Cortex of kidney (tissue), 1 donor: ENCODE measurements at places on chromosomes 2 and 18.

DNA sequence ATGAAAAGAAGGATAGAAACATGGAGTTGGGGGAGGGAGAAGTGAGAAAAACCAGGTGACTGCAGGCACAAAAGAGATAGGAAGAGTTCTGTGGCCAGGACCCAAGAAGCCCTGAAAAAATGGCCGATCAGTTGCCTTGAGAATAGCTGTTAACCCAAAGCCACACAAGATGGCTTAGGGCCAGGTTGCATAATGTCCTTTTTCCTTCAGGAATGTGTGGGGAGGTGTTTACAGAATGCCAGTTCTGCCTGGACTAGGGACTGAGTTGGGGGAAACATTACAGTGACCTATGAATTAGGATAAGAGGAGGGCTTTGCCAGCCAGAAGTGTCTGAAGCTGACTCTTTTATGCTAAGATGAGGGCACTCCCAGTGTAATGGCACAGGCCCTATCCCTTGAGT, 17.1 kb downstream of the FAM110C start:
- DNase-seq, result no peak

- no peak for DNase-seq
These were observed 788.4 kb upstream of the FAM98A start for GRCh38 chr2:34387536-34387935.

- DNase-seq, result no peak
These were observed 216.3 kb upstream of the DTNA start for GRCh38 chr18:34493566-34494358.

DNA sequence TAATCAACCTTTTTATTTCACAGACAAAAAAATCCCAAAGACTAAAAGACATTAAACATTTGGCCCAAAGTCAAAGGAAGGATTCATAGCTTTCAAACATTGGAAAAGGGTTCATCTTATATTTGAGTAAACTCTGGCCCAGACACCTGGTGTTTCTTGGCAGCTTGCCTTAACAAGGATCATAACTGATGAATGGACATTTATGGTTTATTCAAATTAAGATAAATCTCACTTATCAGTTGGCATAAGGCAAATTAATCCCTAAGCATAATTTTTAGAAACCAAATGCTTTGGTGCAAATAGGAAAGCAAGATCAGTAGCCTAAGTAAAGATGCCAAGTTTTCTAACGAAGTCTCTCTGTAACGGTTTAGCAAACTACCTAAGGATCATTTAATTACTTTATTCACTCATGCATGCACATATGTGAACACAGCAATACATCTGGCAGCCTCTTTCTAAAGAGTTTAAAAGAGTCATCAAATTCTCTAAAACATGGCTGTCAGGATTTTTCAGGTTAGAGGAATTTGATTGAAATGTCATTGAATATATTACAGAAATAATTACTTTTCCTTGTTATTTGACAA, 323.4 kb upstream of the RBMS1 start:
- no peak for DNase-seq

DNA sequence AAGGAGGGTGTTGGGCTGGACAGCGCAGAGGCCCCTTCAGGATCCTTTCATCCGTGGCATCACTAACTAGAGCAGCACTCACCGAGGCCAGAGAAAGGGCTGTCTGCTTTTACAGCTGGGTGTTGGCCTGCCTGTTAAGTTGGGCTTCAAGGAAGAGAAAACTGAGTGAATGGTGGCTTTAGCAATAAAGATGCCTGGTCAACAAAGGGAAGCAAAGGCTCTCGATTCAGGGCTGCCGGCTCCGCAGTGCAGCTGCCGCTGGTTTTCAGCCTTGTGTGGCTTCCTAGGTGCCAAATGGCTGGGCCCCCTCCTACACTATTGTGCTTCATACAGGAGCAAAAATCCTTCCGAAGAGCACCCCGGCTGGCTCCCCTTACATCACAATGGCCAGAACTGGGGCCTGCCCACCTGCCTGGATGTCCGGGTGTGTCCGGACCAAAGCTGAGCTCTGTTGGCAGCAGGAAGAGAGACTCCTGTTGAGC, 61.0 kb upstream of the GPR45 start:
- no peak for DNase-seq

DNA sequence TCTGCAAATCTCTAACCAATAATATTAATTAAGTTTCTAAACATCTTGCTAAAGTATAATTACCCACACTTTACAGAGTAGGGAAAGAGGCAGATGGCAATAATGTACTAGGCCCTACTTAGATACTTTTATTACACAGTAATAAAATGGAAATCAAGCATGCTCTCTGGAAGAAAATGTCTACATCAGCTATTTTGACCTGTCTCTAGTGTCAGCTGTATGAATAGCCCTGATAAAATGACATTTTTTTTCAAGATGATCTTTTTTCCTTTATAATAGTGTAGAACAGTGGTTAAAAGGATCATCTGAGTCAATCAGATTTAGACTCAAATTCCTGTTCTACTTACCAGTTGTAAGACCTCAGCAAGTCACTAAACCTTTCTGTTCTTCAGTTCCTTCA, 397.3 kb downstream of the GRB14 start:
- no peak for DNase-seq

DNA sequence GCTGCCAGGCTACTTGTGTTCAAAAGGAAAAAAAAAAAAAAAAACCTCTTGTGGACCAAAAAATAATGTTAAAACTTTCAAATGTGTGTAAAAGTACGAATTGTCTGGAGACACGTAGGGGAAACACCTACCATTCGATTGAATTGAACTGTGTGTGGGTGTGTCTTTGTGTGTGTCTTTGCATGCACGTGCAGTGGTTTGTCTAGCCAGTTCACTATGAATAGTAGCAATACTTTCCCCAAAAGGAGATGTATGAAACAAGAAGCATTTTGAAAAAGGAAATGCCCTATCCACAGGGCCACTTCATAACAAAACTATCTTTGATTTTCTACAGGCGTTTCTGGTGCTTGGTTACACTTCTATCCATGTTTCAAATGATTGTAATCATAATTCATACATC, 186.8 kb downstream of the RPRM start:
- DNase-seq, result no peak

GRCh38 chr18:74768096-74768495, 170.4 kb downstream of the ZNF407 start:
- no peak for DNase-seq

DNA sequence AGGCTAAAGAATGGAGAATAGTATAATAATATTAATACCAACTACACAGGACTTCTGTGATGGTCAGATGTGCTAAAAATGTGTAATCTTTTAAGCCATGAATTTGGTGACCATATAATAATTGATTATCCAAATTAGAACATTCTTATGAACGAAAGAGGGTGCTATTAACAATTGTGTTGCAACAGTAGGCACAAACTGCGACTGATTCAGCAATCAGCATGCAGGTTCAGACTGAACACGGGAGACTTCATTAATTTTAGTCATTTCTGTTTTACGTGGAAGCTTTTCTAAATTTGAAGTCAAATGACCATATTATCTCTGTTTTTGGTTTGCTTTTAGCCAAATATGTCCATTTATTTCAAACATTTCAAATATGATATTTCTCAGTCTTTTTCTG, 54.6 kb upstream of the CHST9 start:
- DNase-seq, result no peak

GRCh38 chr2:168434146-168434545, 21.9 kb upstream of the CERS6 start:
- no peak for DNase-seq

GRCh38 chr2:105156166-105156565, 85.4 kb upstream of the GPR45 start:
- no peak for DNase-seq

- no peak for DNase-seq
These were observed 50.7 kb downstream of the PIK3C3 start for GRCh38 chr18:42005782-42006181.

GRCh38 chr2:127422559-127423477, 4.6 kb downstream of the PROC start:
- DNase-seq, result no peak

GRCh38 chr18:52747869-52748268, 407.9 kb downstream of the DCC start:
- no peak for DNase-seq

GRCh38 chr2:179746981-179747380, 114.4 kb downstream of the ZNF385B start:
- DNase-seq, result no peak

GRCh38 chr2:59790186-59791003, 763.1 kb downstream of the BCL11A start:
- no peak for DNase-seq

DNA sequence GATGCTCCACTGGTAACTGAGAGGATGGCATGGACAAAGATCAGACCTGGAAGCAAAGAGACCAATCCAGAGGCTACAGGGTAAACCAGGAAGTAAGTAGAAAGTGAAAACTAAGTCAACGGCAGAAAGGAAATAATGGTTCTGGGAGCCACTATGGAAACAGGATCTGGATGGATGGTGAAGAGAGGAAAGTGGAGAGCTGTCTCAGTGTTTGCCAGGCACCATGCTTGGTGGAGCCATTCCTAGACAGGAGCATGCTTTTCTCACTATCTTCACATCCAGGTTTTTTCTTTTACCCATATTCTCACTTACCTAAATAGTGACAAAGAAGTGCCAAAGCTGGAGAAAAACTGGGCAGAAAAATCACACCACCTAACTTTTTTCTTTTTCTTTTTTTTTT, 22.2 kb downstream of the ZNF521 start:
- DNase-seq, result no peak

DNA sequence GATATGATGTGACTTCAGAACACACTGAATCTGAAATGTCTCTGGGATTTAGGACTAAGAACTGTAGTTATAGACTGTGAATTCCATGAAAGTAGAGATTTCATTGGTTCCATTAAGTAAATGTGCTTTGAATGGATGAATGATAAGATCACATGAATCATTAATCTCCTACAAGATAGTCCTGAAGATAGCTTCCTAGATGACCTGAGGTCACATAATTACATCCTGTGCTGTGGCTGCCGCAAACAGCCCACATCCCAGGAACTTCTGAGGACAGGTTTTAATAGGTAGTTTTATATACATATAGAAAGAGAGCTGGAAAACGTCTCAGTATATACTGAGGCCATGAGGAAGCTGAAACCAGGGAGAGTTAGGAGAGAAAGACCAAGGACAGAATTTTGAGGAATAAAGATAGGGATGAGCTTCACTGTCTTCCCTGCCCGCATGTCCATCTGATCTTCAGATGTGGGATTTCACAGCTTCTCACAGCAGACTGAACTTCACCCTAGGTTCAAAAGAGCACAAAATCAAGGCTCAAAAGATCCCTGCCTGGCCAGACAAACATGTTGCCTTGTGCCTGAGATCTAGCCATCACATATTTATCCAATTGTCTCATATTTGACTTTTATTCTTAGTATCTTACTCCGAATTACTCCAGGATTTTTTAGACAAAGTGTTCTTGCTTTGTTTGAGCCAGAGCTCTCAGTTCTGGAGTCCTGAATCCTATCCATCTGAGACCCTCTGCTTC, 188.2 kb downstream of the IRS1 start:
- DNase-seq, result no peak

- no peak for DNase-seq
These were observed 115.6 kb downstream of the LPIN1 start for GRCh38 chr2:11862049-11862448.

- DNase-seq, result no peak
These were observed 51.5 kb upstream of the ITGB6 start for GRCh38 chr2:160251569-160251968.

DNA sequence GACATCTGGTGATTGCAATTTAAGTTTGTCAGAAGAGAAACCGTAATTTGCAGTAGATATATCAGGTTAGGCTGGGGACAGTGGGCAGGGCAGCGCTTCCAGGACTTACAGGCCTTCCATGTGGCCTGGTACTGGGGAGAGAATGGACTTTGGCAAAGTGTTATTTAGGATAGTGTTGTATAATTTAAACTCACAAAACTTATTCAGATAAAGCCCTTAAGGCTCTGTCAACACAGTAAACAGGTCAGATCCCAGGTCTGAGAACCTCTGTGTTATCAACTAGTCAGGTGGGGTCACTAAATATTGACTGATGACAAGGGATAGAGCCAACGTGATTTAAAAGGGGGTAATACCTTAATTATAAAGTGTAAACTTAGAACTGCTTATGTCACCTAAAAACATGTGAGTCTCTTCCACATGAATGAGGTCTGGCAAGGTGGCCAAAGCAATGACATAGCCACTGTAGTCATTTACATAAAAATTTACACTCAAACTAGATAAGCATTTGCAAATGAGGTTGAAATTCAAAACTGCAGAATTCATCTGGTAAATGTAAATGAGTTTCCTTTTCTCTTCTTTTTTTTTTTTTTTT, 80.2 kb upstream of the DNMT3A start:
- DNase-seq, result no peak

DNA sequence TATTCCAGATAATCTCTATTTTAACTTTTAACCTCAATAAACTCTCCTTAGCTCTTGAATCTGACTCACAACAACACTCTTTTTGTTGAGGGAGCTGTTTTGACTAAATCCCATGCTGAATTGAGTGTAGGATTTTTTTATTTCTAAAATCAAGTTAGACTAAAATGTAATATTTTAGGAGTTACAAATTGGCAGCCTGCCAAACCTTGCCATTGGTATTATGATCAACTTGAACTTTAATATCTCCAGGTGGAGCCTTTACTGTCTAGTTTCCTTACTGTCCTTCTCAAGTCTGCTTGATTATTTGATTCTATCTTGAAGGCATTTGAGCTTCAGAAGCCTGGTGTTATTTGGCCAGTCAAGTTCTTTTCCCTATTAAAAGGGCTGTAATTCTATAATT, 8.7 kb downstream of the PIKFYVE start:
- no peak for DNase-seq

- no peak for DNase-seq
These were observed 1.4 kb downstream of the MBP start for GRCh38 chr18:77131100-77131651.

DNA sequence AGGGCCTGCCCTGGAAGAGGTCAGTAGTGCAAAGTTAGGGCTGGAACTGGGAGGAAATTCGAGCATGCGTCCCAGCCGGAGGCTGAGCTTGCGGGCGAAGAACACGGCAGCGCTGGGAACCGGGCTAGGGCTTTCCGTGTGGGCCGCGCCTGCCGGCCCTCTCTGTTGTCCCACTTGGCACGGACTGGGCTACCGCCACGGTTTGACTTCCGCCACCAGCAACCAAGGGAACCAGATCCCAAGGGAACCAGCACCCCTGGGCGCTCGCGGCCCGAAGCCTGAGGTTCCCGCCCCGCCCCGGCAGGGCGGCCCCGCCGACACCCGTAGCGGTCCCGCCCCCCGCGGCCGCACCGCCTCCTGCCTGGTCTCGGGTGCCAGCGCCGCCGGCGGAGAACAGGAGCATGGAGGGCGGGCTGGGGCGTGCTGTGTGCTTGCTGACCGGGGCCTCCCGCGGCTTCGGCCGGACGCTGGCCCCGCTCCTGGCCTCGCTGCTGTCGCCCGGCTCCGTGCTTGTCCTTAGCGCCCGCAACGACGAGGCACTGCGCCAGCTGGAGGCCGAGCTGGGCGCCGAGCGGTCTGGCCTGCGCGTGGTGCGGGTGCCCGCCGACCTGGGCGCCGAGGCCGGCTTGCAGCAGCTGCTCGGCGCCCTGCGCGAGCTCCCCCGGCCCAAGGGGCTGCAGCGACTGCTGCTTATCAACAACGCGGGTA, at the start of gene SPR:
SPR (plus strand) TSS at position 377 of the 708 bp plus-strand sequence; CDS start at position 402, 25 bp downstream.
- no peak for DNase-seq

GRCh38 chr2:81658227-81658626, 1353.7 kb upstream of the LRRTM1 start:
- DNase-seq, result no peak

GRCh38 chr2:206020171-206020570, 65.8 kb downstream of the INO80D start:
- DNase-seq, result no peak
